Activated T-helper 2 cell treated with anti-CD3 and anti-CD28 coated beads, Interferon-gamma antibody, Interleukin-2, Interleukin-4, amounts not matched to agents 10 μg/mL and 5 μg/mL and 100 μg/mL, durations not matched to agents 14 hours and 24 hours and 36 hours (primary cell): ENCODE measurements at places on chromosomes 11 and 22. TPM values are rescaled to one million over a fixed set of nuclear protein-coding genes. Genes with fewer than 3 reads are reported as not detected.

The NAALAD2 gene
- not detected in 2 replicates for total RNA-seq

- peaks cover 40% of the 10 kb centered on the region for H3K36me3 ChIP-seq
- no peak for DNase-seq
- H3K4me3 ChIP-seq: no peak overlapping the region
- peak overlapping the region; percentile 57 for H3K27ac ChIP-seq
Measured at GRCh38 chr11:9739123-9739900, 75.4 kb downstream of the SWAP70 start.

DNA sequence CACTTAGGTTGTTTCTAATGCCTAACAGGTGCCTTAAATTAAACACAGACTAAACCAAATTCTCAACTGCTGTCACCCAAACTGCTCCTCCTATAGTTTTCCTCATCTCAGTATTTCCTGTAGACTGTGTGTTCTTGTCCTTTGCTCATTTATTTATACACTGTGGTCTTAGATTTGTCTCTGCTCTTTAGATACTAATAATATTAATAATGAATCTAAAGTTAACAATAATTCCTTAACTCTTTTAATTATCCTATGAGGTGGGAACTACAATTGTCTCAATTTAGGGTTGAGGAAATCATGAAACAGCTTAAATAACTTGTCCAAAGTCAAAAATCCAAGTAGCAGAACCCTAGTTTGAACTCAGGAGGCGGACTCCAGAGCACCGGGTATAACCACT is 43.9 kb upstream of the YPEL1 start:
- no peak for DNase-seq
- H3K4me3 ChIP-seq: no peak overlapping the region
- peaks cover 38% of the 10 kb centered on the region for H3K36me3 ChIP-seq
- no peaks in the 10 kb centered on the region for H3K27me3 ChIP-seq

The ZNF215 gene
- total RNA-seq: 5.1 and 6.7 TPM in 2 replicates

- H3K27me3 ChIP-seq: no peaks in the 10 kb centered on the region
- H3K27ac ChIP-seq: peak overlapping the region; percentile 88
- DNase-seq: peak; percentile 48
Measured at GRCh38 chr11:65116370-65117205, 913 bp downstream of the ZNHIT2 start.

DNA sequence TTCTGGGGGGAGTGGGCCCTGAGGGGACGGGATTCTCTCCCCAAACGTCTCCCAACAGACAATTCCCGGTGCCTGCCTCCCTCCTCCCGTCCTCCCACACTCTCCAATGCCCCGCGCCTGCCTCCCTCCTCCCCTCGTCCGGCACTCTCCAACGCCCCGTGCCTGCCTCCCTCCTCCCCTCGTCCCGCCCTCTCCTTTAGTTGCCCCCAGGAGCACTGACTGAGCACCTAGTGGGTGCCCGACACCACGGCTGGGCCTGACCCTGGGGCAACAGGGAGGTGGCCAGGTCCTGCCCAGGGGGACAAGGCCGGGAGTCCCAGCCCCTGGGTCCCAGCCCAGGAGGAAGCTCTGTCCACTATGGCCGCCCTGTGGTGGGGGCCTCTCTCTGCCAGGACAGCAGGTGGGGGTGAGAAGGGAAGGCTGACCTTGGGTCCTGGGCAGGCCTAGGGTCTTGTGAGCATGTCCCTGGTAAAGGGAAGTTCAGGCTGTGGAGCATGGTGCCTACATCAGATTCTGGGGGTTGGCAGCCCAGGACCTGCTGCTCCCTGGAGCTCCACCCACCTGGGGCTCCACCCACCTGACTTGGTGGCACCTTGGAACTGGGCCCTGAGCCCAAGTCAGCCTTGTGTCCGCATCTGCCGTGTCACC is 942.3 kb downstream of the BRD1 start:
- no peaks in the 10 kb centered on the region for H3K36me3 ChIP-seq
- DNase-seq: no peak
- H3K27me3 ChIP-seq: no peaks in the 10 kb centered on the region
- no peak overlapping the region for H3K4me3 ChIP-seq
- H3K4me1 ChIP-seq: no peaks in the 10 kb centered on the region
- no peak overlapping the region for H3K27ac ChIP-seq

GRCh38 chr22:35558031-35558430 is 17.4 kb downstream of the RASD2 start:
- no peaks in the 10 kb centered on the region for H3K36me3 ChIP-seq
- H3K4me1 ChIP-seq: peaks cover 18% of the 10 kb centered on the region
- H3K4me3 ChIP-seq: no peak overlapping the region

The CDC45 gene
- total RNA-seq: 101 and 108 TPM in 2 replicates

- H3K4me1 ChIP-seq: no peaks in the 10 kb centered on the region
- H3K36me3 ChIP-seq: no peaks in the 10 kb centered on the region
- H3K27ac ChIP-seq: no peak overlapping the region
- H3K27me3 ChIP-seq: no peaks in the 10 kb centered on the region
Measured at GRCh38 chr11:105466582-105467228, 143.2 kb upstream of the GRIA4 start.

The MCHR1 gene
- total RNA-seq: not detected in 2 replicates

The CFAP300 gene
- total RNA-seq: not detected in 2 replicates

- peaks cover 37% of the 10 kb centered on the region for H3K36me3 ChIP-seq
- no peak overlapping the region for H3K4me3 ChIP-seq
- H3K27ac ChIP-seq: no peak overlapping the region
- no peaks in the 10 kb centered on the region for H3K27me3 ChIP-seq
Measured at GRCh38 chr11:13672576-13673210, 4.2 kb downstream of the FAR1 start.

GRCh38 chr11:74989260-74989638 is 516 bp downstream of the NEU3 start:
- peak overlapping the region; percentile 94 for H3K4me3 ChIP-seq
- H3K4me1 ChIP-seq: peaks cover 28% of the 10 kb centered on the region
- H3K27me3 ChIP-seq: no peaks in the 10 kb centered on the region
- peak overlapping the region; percentile 87 for H3K27ac ChIP-seq
- peaks cover 19% of the 10 kb centered on the region for H3K36me3 ChIP-seq

- H3K27me3 ChIP-seq: peaks cover 9% of the 10 kb centered on the region
- H3K36me3 ChIP-seq: no peaks in the 10 kb centered on the region
- peak overlapping the region; percentile 17 for H3K4me3 ChIP-seq
Measured at GRCh38 chr11:77151804-77152509, 23.9 kb downstream of the MYO7A start.

GRCh38 chr11:113247966-113248365 is 66.4 kb upstream of the TTC12 start:
- peaks cover 31% of the 10 kb centered on the region for H3K4me1 ChIP-seq
- DNase-seq: no peak
- H3K36me3 ChIP-seq: no peaks in the 10 kb centered on the region
- no peak overlapping the region for H3K4me3 ChIP-seq
- H3K27ac ChIP-seq: no peak overlapping the region

The SYT13 gene
- not detected in 2 replicates for total RNA-seq

GRCh38 chr11:48024635-48025071 is 44.3 kb downstream of the PTPRJ start:
- peaks cover 50% of the 10 kb centered on the region for H3K36me3 ChIP-seq
- no peaks in the 10 kb centered on the region for H3K27me3 ChIP-seq
- no peak for DNase-seq
- H3K4me3 ChIP-seq: no peak overlapping the region

DNA sequence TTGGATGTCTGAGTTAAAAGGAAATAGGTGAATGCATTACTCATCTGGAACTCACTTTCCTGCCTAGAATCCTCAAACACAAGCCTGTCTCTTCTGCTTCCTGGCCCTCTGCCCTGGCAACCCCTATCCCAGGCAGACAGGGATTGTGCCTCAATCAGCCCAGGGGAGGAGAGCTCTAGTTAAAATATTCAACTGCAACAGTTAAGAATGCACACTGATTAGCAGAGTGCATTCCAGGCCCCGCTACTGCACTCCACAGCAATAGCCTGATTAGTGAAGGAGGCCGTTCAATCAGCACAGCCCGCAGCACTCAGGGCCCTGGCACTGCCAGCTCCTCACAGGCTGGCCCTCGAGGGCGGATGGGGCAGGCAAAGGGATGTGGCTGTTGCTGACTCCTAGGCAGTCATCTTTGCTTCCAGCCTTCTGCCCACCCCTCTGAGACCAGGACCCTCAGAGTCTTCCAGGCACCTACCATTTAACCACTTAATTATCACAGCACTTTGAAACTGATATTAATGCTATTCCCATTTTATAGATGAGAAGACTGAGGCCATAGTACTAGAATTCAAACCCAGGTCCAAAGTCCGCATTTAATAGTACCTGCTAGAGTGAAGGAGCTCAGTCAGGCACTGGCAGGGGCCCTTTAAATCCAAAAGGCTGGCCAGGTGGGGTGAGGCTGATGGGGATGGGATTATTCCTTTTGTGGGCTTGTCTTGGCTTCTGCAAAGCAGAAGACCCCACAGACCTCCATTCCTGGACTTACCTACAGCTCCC is 435.3 kb downstream of the SOX6 start:
- H3K36me3 ChIP-seq: no peaks in the 10 kb centered on the region
- no peaks in the 10 kb centered on the region for H3K27me3 ChIP-seq
- H3K4me3 ChIP-seq: no peak overlapping the region
- DNase-seq: no peak
